ENCODE measurements at places on chromosomes 6 and 20. TPM values are rescaled to one million over a fixed set of nuclear protein-coding genes. Genes with fewer than 3 reads are reported as not detected.

DNA sequence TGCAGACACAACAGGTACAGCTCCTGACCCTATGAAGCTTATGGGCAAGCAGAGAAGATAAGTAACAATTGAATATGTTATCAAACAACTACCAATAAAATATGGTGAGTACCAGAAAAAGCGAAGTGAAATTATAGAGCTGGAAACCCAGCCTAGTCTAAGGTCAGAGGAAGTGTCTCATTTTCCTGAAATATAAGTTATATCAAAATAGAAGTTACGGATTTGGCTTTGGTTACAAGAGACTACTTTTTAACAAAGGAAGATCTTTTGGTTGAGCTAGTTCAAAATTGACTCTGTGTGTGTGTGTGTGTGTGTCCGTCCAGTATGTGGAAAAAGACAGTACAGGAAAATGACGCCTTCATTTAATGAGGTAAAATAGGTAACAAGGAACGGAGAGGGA lies 8.9 kb downstream of the STX11 start:
- no peak overlapping the region for H3K27ac ChIP-seq
- H3K36me3 ChIP-seq = no peaks in the 10 kb centered on the region
- peaks cover 19% of the 10 kb centered on the region for H3K4me1 ChIP-seq
- DNase-seq = no peak
- no peak overlapping the region for H3K4me3 ChIP-seq

- peaks cover 7% of the 10 kb centered on the region for H3K27me3 ChIP-seq
- DNase-seq = no peak
- no peak overlapping the region for H3K27ac ChIP-seq
- H3K4me3 ChIP-seq = no peak overlapping the region
- H3K36me3 ChIP-seq = no peaks in the 10 kb centered on the region
- no peaks in the 10 kb centered on the region for H3K4me1 ChIP-seq
Observed at GRCh38 chr20:61555566-61555965, 303.5 kb downstream of the CDH4 start.

Gene ELOVL4
- total RNA-seq = 8.7 TPM

- no peaks in the 10 kb centered on the region for H3K27me3 ChIP-seq
- H3K36me3 ChIP-seq = peaks cover 33% of the 10 kb centered on the region
- peak; percentile 90 for DNase-seq
- peaks cover 30% of the 10 kb centered on the region for H3K4me1 ChIP-seq
Observed at GRCh38 chr6:109440331-109441068, at the start of the genes PPIL6 and SMPD2. TSS of gene PPIL6 (minus strand) at chr6:109440628. CDS start at chr6:109440590, 38 bp downstream. TSS of gene SMPD2 (plus strand) at chr6:109440724. CDS start at chr6:109441122, 398 bp downstream.

DNA sequence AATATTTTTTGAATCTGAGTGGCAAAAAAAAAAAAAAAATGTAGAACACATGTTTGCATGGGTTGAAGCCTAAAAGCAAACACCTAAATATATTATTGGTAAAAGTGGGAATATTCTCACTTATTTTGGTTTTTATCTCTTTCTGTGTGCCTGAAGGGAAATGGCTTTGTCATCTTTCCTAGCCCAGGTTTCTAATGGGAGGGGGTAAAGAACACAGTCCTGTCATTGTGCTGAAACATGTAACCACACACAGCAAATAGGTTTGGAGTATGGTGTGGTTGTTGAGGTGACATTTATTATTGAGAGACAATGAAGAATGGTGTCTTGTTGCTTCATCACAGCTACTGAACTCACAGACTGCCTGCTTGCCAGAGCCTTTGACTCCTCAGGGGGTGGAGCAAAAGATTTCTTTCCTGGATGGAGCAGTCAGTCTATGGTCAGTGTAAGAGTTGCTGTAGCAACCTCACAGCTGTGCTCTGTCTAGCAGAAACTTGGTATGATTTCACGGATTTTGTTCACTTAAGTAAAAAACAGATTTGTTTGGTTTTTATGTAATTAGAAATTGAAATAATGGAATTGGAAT lies 70.2 kb downstream of the CEP57L1 start:
- no peak overlapping the region for H3K27ac ChIP-seq
- H3K4me1 ChIP-seq = peaks cover 17% of the 10 kb centered on the region
- DNase-seq = no peak
- H3K36me3 ChIP-seq = peaks cover 8% of the 10 kb centered on the region
- H3K27me3 ChIP-seq = no peaks in the 10 kb centered on the region

DNA sequence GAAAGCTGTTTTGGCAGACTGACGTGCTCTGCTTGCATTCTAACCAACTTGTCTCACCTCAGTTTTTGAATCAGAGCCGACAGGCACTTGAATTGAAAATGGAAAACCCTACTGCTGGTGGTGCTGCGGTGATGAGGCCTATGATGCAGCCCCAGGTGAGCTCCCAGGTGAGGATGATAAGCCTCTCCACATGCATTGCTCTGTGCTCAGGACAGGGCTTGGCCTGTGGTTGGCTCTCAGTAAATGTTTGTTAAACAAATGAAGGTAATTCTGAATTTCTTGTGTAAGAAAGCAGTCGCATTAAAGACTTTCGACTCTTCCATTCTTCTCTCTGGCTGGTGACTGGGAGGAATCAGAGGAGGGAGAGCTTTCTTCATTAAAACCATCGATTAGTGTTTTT lies 136.3 kb downstream of the SULF2 start:
- DNase-seq = no peak
- H3K4me3 ChIP-seq = no peak overlapping the region
- peaks cover 91% of the 10 kb centered on the region for H3K36me3 ChIP-seq
- no peaks in the 10 kb centered on the region for H3K4me1 ChIP-seq

- H3K4me3 ChIP-seq = no peak overlapping the region
- peak overlapping the region; percentile 86 for H3K27ac ChIP-seq
- DNase-seq = no peak
- H3K4me1 ChIP-seq = peaks cover 14% of the 10 kb centered on the region
- H3K27me3 ChIP-seq = no peaks in the 10 kb centered on the region
Observed at GRCh38 chr20:4795394-4795793, 73.7 kb downstream of the PRND start.

Gene TNXB
- total RNA-seq = 29.1 TPM

GRCh38 chr6:45548657-45549515 lies 171.2 kb upstream of the SUPT3H start:
- no peak overlapping the region for H3K4me3 ChIP-seq
- peaks cover 6% of the 10 kb centered on the region for H3K4me1 ChIP-seq

DNA sequence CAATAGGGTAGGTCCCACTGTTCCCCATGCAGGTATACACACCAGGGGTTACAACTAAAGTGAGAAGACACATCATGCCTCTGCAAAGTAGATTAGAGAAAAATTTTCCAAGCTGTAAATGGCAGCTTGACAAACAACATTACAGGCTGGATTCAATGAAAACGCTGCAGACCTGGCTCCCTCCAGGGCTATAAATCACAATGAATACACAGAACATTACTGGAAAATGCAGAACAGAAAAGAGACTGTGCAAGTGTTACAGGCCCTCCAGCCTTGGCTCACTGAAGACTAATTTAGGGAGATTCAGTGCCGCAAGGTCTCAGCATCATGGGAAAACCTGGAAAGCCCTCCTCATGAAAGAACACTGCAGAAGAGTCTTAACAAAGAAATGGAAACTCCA lies 207.8 kb downstream of the KHDC1L start:
- H3K36me3 ChIP-seq = no peaks in the 10 kb centered on the region
- no peak for DNase-seq
- H3K27me3 ChIP-seq = no peaks in the 10 kb centered on the region
- no peak overlapping the region for H3K27ac ChIP-seq

Gene BMP5
- not detected for total RNA-seq

DNA sequence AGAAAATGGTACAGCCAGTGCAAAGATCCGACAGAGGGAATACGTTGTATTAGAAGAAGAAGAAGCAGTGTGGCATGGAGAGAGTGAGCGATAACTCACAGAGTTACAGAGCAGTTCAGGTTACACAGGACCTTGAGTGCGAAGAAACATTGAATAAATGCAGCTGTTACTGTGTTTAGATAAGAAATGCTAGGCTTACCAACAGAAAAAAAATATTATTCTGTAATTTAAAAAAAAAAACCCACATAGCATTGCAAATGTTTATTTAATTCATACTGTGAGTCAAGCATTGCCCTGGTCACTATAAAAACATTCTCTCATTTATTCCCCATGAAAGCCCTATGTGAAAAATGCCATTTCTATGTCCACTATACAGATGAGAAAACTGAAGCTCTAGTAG lies 373.4 kb upstream of the EPHA7 start:
- no peak overlapping the region for H3K27ac ChIP-seq
- no peaks in the 10 kb centered on the region for H3K36me3 ChIP-seq
- no peaks in the 10 kb centered on the region for H3K4me1 ChIP-seq
- H3K27me3 ChIP-seq = no peaks in the 10 kb centered on the region
- no peak overlapping the region for H3K4me3 ChIP-seq

DNA sequence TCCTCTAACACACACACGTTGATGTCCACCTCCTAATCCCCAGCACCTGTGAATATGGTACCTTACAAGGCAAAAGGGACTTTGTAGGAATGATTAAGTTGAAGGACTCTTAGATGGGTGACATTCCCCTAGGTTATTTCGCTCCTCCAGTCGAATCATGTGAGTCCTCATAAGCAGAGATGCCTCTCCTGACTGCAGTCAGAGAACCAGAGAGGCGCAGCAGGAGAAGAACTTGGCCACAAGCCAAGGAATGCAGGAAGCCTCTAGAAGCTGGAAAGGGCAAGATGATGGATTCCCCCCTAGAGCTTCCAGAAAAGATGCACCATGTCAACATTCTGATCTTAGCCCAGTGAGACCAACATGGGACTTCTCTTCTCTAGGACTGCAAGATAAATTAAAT lies 133.1 kb upstream of the PTPRT start:
- DNase-seq = no peak
- no peak overlapping the region for H3K4me3 ChIP-seq
- H3K27me3 ChIP-seq = peaks cover 4% of the 10 kb centered on the region
- no peak overlapping the region for H3K27ac ChIP-seq
- no peaks in the 10 kb centered on the region for H3K4me1 ChIP-seq

- no peak overlapping the region for H3K4me3 ChIP-seq
- DNase-seq = no peak
- H3K36me3 ChIP-seq = peaks cover 51% of the 10 kb centered on the region
- H3K27me3 ChIP-seq = no peaks in the 10 kb centered on the region
- H3K27ac ChIP-seq = no peak overlapping the region
Observed at GRCh38 chr6:52263709-52264540, 19.6 kb upstream of the IL17F start.

DNA sequence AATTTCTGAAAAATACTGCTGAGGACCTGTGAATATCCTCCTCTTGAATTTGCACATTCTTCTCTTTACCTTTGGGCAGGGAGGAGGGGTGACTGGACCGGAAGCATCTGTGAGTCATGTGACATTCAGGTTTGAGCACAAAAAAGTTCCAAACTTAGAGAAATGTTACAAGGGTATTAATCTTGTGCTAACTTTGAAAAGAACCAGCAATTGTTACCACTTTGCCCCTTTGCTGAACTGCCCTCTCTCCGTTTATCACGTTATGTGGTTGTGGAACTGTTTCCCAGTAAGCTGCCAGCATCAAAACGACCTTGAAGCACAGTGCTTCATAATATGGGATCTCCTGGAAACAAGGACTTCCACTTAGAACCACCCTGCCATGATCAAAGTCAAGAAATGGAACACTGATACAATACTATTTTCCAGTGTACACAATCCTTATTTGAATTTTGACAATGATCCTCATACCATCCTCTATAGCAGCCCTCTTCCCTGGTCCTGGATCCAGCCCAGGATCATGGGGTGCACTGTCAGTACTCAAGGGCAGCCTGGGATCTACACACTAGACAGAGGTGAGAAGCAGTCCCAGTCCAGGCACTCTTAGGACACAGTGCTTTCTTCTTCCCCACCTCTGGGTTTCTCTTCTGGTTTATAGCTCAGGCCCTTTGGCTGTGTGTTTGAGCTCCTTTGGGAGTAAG lies 2.3 kb upstream of the TUBB1 start:
- H3K27me3 ChIP-seq = no peaks in the 10 kb centered on the region
- no peaks in the 10 kb centered on the region for H3K36me3 ChIP-seq
- peaks cover under 1% of the 10 kb centered on the region for H3K4me1 ChIP-seq
- DNase-seq = no peak
- H3K27ac ChIP-seq = no peak overlapping the region

Gene AGPAT4
- 1.1 TPM for total RNA-seq

- DNase-seq = no peak
- no peaks in the 10 kb centered on the region for H3K36me3 ChIP-seq
- no peak overlapping the region for H3K27ac ChIP-seq
- no peaks in the 10 kb centered on the region for H3K27me3 ChIP-seq
Observed at GRCh38 chr6:14292119-14292518, 174.5 kb downstream of the CD83 start.

- peak overlapping the region; percentile 4 for H3K27ac ChIP-seq
- H3K36me3 ChIP-seq = no peaks in the 10 kb centered on the region
Observed at GRCh38 chr6:119261944-119262284, 87.6 kb downstream of the MAN1A1 start.

DNA sequence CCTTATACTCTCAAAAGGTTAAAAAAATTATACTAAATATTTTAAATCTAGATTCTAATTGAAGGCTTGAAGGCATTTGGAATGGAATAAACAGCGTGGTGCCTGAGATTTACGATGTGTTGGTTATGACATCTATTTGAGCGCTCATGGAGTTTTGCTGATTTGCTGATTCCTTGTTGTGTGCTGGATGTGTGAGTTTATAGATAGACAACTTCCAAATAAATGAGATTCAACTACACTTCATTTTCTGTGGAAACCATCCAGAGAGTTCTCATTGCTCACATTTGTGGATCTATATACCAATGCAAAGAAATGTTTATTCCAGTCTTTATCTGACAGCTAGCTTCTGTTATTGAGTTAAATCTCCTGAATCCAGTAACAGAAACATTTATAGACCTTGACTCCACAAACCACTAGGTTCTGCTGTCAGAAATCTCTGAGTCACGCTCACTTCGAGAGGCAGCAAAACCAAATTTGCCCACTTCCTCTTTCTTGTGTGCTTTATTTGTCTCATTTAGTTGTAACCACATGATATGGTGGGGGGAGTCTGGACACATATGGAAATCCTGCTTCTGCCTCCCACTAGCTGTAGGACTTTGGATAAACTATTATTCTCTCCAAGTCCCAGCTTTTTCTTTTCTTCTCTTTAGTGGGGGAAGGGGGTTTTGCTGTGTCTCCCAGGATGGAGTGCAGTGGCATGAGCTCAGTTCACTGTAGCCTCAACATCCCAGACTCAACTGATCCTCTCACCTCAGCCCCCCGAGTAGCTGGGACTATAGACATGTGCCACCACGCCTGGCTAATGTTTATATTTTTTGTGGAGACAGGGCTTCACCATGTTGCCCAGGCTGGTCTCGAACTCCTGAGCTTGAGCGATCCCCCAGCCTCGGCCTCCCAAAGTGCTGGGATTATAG lies 54.5 kb downstream of the IPCEF1 start:
- DNase-seq = no peak
- H3K4me1 ChIP-seq = peaks cover 14% of the 10 kb centered on the region
- H3K36me3 ChIP-seq = no peaks in the 10 kb centered on the region

DNA sequence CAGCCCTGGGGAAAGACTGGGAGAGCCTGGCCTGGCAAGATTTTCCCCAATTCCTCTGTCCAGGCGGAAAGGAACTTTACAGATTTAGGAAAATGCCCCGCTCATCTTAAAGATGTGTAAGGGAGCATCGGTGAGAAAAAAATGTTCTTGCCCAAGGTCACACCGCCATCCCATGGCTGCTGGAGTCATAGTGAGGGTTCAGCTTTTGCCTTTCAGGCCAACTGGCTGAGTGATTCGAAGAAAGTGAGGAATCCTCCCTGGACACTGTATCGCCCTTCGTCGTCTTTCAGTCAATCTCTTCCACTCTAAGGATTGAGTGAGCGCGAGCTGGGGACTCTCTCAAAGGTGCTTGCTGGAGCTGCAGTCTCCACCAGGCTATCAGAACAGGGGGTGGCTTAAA lies 1.4 kb downstream of the WFDC2 start:
- no peaks in the 10 kb centered on the region for H3K36me3 ChIP-seq
- H3K27me3 ChIP-seq = peaks cover 34% of the 10 kb centered on the region
- H3K4me1 ChIP-seq = peaks cover 23% of the 10 kb centered on the region
- no peak for DNase-seq
- H3K27ac ChIP-seq = peak overlapping the region; percentile 16
- H3K4me3 ChIP-seq = peak overlapping the region; percentile 57

GRCh38 chr20:37538003-37538402 lies 10.3 kb upstream of the BLCAP start:
- H3K36me3 ChIP-seq = no peaks in the 10 kb centered on the region
- H3K27ac ChIP-seq = no peak overlapping the region
- peak; percentile 13 for DNase-seq
- H3K4me3 ChIP-seq = no peak overlapping the region

All from suprapubic skin (tissue), 4 donors.